HT-29 (cell line): ENCODE measurements at places on chromosomes 7 and 10.
A peak's percentile ranks its signal among the peaks of the same experiment; 100 is the strongest.

- DNase-seq, result peak; percentile 79
These were observed 718 bp upstream of the CTBP2 start for GRCh38 chr10:125160856-125161706.

- DNase-seq, result peak; percentile 84
These were observed 74.4 kb upstream of the RSU1 start for GRCh38 chr10:16891375-16892313.

- DNase-seq, result no peak
These were observed 489.1 kb upstream of the CELF2 start for GRCh38 chr10:10528563-10528910.

- DNase-seq, result no peak
These were observed 43.0 kb downstream of the MTERF1 start for GRCh38 chr7:91837397-91838070.

DNA sequence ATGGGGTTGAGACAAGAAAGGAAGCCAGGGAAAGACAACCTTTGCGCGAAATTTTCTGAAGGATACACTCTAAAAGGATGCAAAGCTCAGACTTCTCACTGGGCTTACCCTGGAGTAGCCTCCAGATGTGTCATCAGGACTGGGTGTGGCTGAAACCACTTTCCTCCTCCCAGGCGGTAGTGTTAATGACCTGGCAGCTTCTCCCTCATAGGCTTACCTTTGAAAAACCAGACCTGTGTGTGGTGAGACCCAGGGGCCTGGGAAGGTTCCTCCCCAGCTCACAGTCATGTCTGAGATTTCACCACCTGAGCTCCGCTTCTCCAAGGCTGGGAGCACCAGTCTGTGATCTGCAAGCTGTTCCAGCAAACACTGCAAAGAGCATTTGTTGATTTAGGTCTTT, 93.7 kb downstream of the EPC1 start:
- peak; percentile 22 for DNase-seq

DNA sequence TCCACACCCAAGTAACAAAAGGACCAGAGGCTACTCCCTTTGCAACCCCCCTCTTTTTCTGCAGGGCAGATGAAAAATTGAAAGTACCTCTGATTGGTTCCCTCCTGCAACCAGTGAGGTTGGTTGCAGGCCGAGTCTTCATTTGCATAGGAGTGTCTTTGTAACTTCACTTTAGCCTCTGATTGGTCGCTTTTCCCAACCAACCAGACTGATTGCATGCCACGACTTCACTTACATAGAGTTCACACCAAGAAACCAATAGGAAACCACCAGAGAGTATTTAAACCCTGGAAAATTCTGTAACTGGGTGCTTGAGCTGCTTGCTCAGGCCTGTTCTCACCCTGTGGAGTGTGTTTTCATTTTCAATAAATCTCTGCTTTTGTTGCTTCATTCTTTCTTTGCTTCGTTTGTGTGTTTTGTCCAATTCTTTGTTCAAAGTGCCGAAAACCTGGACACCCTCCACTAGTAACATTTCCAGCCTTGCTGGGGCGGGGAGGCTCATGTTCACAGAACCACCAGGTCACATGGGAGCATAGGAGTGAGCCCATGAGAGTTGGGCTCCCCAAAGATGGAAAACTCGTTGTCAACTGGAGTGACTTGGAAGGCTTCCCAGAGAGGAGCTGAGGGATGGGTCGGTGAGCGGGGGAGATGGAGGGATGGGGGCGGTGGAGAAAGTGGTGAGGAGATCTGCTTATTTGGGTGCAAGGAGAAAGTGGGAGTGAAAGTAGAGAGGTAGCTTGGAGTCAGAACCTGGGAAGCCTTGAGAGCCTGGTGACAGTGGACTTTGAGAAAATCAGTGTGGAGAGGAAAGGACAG, 223.6 kb downstream of the GFRA1 start:
- DNase-seq, result no peak
